ENCODE measurements at places on chromosomes 16 and 17. TPM values are rescaled to one million over a fixed set of nuclear protein-coding genes. Genes with fewer than 3 reads are reported as not detected.

Gene KRTAP3-2
- not detected for total RNA-seq

Gene ADAD2
- total RNA-seq, result 0.60 TPM

Gene PPM1E
- total RNA-seq, result 0.17 TPM

Gene ABCA3
- 18.3 TPM for total RNA-seq

GRCh38 chr17:75240394-75241142, 20.8 kb downstream of the GGA3 start:
- DNase-seq, result no peak

GRCh38 chr17:75892556-75893224, 4.1 kb downstream of the TRIM65 start:
- DNase-seq, result no peak

DNA sequence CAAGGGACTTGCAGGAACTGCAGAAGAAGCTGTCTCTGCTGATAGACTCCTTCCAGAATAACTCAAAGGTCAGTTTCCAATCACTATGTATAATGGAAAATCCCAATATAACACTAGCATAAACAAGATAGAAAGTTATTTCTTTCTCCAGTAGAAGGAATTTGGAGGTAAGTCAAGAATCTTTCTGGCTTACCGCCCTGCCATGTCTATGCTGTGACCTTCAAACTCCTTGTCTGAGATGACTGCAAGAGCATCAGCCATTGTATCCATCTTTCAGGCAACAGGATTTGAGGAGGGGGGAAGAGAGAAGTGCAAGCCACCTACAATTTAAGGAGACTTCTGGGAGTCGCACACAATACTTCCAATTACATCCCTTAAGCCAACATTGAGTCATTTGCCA, 2.7 kb downstream of the LDAF1 start:
- DNase-seq, result no peak

- peak; percentile 44 for DNase-seq
These were observed 59.0 kb downstream of the ANKFY1 start for GRCh38 chr17:4204710-4205173.

- DNase-seq, result no peak
These were observed 43.7 kb downstream of the IL21R start for GRCh38 chr16:27445502-27446175.

Data from mucosa of gallbladder (tissue), 1 donor.